OCI-LY7 (cell line): ENCODE measurements at places on chromosomes 1 and 21. TPM values are rescaled to one million over a fixed set of nuclear protein-coding genes. Genes with fewer than 3 reads are reported as not detected.
A peak's percentile ranks its signal among the peaks of the same experiment; 100 is the strongest.

Gene LCE2B
- total RNA-seq, result not detected in 2 replicates

GRCh38 chr1:57013522-57013921 is 47.7 kb upstream of the C8B start:
- no peak for DNase-seq

- DNase-seq, result no peak
Observed at GRCh38 chr1:244352156-244352830, 99.4 kb downstream of the ADSS2 start.

DNA sequence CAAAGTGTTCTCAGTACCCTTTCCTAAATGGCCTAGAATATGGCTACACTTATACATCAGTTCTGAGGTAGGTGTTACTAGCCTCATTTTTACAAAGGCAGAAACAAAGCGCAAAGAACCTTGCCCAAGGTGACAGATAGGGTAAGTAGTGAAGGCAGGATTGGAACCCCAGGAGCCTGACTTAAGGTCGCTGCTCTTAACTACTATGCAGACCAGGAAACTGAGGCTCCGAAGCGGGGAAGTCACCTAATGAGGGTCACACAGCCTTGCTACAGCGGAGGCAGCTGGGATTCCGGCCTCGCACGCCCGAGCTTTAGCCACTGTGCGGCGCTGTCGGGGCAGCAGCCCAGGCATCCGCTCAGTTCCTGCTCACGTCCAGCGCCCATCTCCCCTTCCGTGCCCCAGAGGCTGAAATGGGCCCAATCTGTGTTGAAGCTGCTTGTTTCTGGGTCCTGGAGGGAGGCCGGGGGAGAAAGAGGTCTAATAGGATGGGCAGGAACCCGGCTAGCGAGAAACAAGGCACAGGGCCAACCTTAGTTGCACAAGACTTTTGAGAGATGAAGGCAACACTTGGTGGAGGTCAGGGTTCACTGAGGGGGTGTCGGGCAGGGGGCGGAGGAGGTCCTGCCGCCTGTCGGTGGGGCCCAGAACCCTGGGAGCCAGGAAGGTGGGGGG is 1.4 kb upstream of the FOXD2 start:
- DNase-seq, result peak; percentile 88

Gene HPDL
- total RNA-seq, result 21.9 and 25.8 TPM in 2 replicates

DNA sequence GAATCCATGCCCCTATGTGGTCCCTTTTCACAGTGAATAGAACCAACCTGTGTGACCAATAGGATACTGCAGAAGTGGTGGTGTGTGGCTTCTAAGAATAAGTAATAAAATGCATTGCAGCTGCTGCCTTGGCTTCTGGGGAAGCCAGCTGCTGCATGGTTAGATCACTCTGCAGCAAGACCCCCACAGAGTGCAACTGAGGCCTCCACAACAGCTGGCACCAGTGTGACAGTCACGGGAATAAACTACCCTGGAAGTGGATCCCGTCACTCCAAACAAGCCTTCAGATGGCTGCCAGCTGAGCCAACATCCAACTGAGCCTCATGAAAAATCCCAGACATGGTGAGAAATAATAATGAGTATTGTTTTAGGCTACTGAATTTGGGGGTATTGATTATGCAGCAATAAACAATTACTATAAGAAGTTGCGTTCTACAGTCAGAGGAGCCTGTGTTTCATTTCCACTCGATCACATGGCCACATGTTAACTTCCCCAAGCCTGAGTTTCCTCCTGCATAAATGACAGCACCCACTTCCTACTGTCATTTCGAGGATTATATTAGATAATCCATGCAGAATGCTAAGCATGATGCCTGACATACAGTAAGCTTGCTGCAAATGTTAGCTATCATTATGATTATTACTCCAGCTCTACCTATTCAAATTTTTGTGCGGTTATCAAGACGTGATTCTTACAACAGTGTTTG is 20.8 kb upstream of the COG2 start:
- no peak for DNase-seq

DNA sequence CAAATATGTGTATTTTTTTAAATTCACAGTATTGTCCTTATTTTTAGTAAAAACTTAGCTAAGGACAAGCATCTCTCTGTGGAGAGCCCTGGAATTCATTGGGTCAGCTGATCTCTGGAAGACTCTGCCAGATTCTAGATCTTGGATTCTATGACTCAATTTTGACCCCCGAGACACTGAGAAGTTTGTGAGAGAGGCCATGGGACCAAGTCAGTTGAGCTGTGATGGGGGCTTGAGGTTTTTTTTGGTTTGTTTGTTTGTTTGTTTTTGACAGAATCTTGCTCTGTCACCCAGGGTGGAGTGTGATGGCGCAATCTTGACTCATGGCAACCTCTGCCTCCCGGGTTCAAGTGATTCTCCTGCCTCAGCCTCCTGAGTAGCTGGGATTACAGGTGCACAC is 13.5 kb downstream of the SHISA4 start:
- no peak for DNase-seq

Gene PIGP
- total RNA-seq, result 35.4 and 38.8 TPM in 2 replicates

DNA sequence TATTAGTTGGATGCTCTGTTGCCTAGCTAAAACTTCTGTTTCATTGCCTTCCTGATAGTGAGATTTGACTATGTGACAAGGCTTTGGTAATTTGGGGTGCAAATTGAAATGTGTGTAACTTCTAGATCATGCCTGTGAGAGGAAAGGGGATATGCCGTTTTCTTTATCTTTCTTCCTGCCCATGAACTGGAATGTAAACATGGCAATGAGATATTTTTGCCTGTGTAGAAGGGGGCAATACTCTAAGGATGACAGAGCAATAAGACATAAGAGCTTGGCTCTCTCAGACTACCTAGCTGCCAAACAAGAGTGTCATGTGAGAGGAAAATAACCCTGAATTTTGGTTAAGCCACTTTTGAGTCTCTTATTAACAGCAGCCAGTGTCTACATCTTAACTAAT is 49.7 kb downstream of the RAP1A start:
- no peak for DNase-seq

GRCh38 chr1:74505928-74506710 is 6.3 kb downstream of the LRRC53 start:
- DNase-seq, result no peak

DNA sequence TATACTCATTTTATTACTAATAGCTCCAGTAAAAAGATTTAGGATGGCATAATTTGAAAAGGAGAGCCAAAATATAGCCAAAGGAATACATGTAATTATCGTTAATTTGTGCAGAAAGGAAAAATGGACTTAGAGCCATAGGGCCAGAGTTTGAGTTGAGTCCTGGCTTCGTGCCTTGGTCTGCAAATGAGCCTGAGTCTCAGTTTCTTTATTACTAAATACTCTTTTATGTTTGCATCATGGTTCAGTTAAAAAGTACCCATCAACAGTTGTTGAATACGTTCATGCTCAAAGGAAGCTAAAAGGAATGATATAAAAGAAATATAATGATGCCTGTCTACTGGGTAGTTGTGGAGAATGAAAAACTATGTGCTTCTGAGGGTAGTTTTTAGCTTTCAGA is 155.7 kb upstream of the FAM78B start:
- no peak for DNase-seq

Gene RPE65
- not detected in 2 replicates for total RNA-seq
